ENCODE measurements at places on chromosomes 5 and 9. TPM values are rescaled to one million over a fixed set of nuclear protein-coding genes. Genes with fewer than 3 reads are reported as not detected.

RNF224 gene
- total RNA-seq: not detected

GRCh38 chr5:116507941-116508655 is 66.5 kb downstream of the SEMA6A start:
- H3K27ac ChIP-seq: no peak overlapping the region
- no peaks in the 10 kb centered on the region for H3K36me3 ChIP-seq
- no peaks in the 10 kb centered on the region for H3K27me3 ChIP-seq
- no peak overlapping the region for H3K4me3 ChIP-seq

DNA sequence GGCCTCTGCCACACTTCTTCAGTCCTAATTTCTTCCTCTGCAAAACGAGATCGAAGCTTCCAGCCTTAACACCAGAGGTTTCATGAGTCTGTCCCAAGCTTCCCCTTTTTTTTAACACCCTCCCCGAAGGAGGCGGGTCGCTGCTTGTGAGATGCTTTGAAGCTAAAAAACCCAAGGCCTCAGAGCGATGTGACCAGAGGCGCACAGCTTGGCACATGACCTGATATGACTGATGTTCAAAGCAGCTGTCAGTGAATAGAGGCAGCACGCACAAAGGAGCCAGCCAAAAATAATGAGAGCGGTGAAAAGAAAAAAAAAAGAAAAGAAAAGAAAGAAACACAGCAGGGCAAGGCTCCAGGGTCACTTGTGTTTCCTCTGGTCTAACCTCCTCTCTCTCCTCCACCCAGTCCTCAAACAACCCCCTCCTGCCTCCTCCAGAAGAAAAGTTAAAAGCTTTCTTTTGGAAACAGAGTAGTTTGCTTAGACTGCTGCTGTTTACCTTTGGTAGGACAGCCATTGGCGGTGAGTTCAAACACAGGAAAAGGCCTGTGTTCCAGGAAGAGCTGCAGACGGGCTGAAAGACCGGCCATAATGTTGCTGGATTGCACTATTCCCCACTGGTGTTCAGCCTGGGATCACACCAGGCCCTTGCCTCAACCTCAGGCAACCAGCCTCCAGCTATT is 10.9 kb upstream of the ZNF366 start:
- H3K27me3 ChIP-seq: peaks cover 6% of the 10 kb centered on the region
- H3K4me1 ChIP-seq: peaks cover 5% of the 10 kb centered on the region
- no peaks in the 10 kb centered on the region for H3K36me3 ChIP-seq
- no peak for DNase-seq
- H3K4me3 ChIP-seq: no peak overlapping the region

DNA sequence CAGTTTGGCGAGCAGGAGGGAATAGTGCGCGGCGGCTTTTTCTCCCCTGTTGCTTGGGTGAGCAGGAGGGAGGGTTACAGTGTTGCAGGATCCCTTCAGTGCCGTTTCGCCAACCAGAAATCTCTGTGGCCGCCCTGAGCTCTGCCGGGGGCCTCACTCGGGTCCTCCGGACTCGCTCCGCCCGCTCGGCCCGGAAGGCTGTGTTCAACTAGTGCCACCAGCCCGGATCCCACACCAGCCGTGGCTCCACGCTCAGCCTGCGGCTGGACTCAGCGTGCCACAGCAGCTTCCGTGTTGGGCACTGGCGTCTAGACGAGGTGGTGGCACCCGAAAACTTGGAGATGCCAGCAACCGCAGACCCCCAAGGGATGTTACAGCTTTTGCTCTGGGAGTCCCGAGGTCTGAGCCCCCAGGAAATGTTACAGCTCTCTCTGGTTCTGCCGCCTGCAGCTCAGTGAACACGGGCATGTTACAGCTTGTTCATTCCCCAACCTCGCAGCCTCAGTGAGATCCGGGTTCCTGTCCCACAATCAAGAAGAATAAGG is 16.0 kb upstream of the OR13C9 start:
- H3K36me3 ChIP-seq: no peaks in the 10 kb centered on the region
- no peak for DNase-seq
- H3K27ac ChIP-seq: no peak overlapping the region
- H3K4me1 ChIP-seq: no peaks in the 10 kb centered on the region
- H3K4me3 ChIP-seq: no peak overlapping the region

DNA sequence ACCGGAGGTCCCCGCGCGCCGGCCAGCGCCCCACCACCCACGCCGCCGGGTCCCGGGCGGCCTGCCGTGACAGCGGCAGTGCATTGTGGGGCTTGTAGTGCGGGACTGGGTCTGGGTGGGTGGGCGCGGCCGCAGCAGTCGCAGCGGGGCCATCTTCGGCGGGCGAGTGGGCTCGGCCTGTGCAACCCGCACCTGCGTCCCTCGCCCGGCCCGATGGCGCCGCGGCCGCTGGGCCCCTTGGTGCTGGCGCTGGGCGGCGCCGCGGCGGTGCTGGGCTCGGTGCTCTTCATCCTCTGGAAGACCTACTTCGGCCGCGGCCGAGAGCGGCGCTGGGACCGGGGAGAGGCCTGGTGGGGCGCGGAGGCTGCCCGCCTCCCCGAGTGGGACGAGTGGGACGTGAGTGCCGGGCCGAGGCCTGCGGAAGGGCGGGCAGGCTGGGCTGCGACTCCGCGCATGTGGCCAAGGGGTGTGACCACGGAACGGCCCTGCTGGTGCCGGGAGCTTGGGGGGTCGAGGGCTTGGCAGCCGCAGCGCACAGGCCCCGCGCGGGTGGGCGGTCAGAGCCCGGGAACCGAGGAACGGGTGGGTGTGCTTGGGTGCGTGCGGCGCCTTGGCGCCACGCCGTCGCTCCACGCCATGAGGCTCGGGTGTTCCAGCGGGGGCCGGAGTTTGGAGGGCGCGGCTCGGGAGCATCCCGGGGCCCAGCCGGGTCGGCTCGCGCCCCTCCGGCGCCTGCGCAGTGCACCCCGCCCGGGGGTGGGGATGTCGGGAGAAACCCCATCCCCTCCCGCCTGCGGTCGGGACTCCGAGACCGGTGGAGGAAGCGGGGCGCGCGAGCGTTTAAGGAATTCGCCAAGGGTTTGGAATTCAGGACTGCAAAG is at the start of gene ARL10:
TSS of gene ARL10 (plus strand) at position 137 of the 881 bp plus-strand sequence. CDS start at position 214, 77 bp downstream.
- H3K27me3 ChIP-seq: no peaks in the 10 kb centered on the region
- peaks cover 15% of the 10 kb centered on the region for H3K4me1 ChIP-seq
- H3K36me3 ChIP-seq: peaks cover 26% of the 10 kb centered on the region
- H3K27ac ChIP-seq: peak within 1 kb of the TSS; percentile 78
- peak; percentile 89 for DNase-seq
- peak within 1 kb of the TSS; percentile 80 for H3K4me3 ChIP-seq

- DNase-seq: no peak
- peak overlapping the region; percentile 91 for H3K4me3 ChIP-seq
- peaks cover 61% of the 10 kb centered on the region for H3K36me3 ChIP-seq
- no peaks in the 10 kb centered on the region for H3K27me3 ChIP-seq
Measured at GRCh38 chr5:181243018-181243563, 615 bp downstream of the RACK1 start.
